ENCODE measurements at places on chromosomes 1 and 21.

- no peak for DNase-seq
Measured at GRCh38 chr1:223474804-223475203, 81.6 kb downstream of the CCDC185 start.

- DNase-seq, result no peak
Measured at GRCh38 chr1:5720045-5720444, 272.2 kb downstream of the NPHP4 start.

DNA sequence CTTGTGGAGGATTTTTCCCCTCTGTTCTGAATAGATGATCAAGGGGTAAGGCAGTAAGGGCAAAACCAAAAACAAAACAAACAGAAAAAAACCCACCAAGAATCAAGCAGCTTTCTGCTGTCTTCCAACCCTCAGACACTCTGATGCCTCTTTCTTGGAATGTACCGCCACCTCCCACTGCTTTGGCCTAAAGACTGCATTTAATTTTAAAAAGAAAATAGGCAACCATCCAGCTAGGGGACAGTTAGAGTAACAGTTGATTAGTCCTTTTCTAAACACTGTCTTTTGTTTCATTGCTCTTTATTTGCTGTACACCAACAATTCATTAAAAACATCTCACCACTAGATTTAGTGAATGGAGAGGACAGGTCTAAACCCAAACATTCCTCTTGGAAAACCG lies 21.5 kb downstream of the WLS start:
- no peak for DNase-seq

DNA sequence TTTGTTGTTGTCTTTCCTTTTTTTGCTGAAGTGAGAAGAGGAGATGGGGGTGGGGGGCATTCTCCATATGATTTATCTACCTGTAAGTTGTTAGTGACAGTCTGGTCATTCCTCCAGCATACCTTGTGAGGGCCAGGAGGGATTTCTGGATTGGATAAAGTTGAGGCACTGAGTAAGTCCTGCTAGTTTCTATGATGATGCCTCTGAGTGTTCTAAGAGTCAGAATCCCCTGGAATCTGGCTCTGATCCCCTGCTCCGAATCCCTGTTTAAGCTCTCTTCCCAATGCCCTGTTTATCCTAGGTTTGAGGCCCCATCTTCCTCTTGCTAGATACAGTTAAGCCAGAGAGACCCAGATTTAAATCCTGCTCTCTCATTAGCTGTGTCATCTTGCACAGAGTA lies 83.2 kb upstream of the HOOK1 start:
- DNase-seq, result no peak

GRCh38 chr1:47918257-47918867 lies 78.8 kb downstream of the TRABD2B start:
- DNase-seq, result no peak
